ENCODE measurements at places on chromosomes 13 and 19.

DNA sequence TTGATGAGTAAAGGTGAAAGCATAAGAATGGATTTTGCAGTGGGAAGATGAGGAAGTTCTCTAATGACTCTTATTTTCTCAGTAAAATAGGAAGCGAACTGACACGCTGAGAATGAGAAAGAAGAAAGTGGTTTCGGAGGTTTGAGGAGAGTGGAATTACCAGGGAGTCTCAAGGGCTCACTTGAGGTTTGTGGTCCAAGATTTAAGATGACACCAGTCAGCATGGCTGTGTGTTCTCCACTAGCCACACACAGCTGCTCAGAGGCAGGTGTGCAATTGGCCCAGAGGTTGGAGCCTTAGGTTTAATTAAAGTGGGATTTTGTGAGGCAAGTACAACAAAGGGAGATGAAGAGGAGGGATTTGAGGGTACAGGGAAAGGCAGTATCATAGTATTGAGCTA lies 99.6 kb upstream of the NBEA start:
- no peak for DNase-seq

- no peak for DNase-seq
Observed at GRCh38 chr19:51387924-51388389, at the start of gene LIM2. LIM2 (minus strand) TSS chr19:51387974; CDS start chr19:51387443, 531 bp downstream.

DNA sequence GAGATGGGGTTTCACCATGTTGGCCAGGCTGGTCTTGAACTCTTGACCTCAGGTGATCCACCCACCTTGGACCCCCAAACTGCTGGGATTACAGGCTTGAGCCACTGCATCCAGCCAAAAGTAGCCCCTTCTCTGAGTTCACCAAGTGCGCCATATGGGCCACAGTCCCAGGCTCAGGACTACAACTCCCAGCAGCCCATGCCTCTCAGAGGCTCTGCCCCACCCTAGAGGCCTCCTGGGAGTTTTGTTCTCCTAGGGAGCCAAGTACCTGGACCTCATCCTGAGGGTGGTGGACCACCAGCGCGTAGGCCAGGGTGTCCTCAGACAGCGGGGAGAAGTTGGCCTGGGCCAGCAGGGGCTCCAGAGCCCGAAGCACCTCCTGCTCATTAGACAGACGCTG lies 18.8 kb downstream of the TMEM143 start:
- DNase-seq: no peak

DNA sequence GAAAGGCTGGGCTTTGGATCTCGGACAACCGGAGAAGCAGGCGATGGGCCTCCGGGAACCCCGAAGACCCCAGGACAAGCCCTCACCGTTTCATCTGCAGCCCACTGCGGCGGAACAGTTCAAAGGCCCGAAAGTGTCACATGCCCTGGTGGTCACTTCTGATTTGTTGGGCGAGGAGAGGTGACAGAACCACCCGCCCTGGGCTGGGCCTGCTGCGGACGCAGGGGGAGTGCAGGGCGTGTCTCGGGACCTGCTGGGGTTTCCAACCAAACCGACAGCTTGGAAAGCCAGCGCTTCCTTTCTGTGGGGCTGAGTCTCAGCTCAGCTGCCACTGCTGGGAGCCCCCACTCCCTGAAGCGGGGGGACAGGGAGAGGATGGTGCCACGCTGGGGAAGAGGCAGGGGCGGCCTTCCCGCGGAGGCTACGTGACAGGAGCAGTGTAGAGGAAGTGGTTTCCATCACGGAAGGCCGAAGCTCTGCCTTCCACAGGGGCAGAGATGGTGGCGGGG lies 22.8 kb upstream of the ZBTB7A start:
- no peak for DNase-seq

- no peak for DNase-seq
Observed at GRCh38 chr13:29954082-29955028, 103.9 kb upstream of the UBL3 start.

DNA sequence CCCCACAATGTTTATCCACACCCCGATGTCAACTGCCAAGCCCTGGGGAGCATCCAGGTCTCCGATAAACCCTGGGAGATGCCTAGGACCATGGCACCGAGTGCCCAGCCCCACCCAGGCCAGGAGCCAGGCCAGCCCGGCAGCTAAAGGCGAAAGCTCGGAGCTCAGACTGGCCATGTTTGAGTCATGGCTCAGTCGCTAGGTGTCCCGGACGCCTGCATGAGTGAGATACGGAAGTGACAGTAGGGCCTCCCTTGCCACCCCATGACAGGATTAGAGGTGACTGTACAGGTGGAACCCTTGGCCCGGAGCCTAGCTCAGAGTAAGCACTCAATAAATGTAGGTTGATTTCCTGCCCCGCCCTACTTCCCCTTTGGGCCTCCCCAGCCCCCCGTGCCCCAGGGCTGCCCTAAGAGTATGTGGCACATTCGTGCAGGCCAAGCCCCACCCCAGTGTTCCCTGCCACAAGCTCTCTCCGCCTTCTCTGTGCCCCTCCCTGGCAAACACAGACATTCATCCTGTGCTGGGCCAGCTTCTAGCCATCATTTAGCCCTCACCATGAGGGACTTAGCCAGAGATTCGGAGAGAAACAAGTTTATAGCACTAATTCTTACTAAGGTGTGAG lies 5.8 kb upstream of the TPM4 start:
- no peak for DNase-seq

All from NCI-H1092 (cell line).